ENCODE measurements at places on chromosomes 11 and 22.

DNA sequence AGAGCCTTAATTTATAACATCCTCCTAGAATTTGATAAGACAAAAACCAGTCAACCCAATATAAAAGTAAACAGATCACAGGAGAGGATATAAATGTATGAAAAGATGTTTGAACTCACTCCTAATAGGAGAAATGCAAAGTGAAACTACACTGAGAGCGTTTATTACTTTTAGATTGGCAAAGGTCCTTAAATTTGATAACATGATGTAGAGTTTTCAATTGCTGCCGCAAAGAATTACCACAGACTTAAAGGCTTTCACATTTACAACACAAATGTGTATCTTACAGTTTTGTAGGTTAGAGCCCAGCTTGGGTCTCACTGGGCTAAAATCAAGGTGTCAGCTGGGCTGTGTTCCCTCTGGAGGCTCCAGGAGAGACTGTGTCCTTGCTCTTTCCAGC is 9.1 kb upstream of the POU2AF2 start:
- no peak for DNase-seq

DNA sequence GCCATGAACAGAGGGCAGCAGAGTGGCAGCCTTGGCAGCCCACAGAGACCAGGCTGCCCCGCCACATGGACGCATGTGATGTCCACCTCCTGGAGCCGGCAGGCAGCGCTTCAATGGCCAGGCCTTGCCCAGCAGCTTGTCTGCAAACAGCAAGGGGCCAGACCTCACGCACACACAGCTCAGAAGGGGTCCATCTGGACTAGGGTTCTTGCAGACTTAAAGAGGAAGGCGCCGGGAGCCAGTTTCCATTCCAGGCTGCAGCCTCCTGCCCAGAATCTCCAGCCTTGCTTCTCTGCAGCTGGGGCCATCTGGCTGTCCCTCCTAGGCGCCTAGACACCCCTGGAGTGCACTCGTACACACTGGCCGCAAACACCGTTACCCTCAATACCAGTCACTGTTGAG is 91.9 kb upstream of the TMEM45B start:
- no peak for DNase-seq

GRCh38 chr22:44449061-44449682 is 48.9 kb downstream of the RTL6 start:
- DNase-seq, result no peak

DNA sequence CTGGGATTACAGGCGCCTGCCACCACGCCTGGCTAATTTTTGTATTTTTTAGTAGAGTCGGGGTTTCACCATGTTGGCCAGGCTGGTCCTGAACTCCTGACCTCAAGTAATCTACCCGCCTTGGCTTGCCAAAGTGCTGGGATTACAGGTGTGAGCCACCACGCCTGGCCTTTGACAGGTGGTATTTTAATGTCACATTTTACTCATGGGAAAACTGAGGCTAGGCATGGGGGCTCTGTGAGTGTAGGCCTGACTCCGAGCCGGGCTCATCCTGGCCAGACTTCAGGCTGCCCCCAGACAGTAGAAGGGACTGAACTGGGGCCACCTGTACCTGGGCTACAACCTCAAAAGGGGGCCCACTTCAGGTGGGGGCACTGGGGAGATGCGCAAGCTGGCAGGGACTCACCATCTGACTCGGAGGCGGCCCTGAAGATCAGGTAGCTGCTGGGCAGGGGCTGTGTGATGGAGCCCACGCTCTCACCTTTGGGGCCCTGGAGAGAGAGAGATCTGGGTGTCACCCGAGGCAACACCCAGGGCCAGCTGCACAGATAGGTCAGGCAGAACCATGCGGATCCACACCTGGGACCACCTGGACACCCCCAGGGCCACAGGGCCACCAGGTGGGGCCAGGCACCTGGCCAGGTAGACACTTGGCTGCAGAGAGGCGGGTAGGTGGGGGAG is 45.8 kb downstream of the OSBPL5 start:
- DNase-seq, result no peak
